ENCODE measurements at places on chromosomes 12 and 14. TPM values are rescaled to one million over a fixed set of nuclear protein-coding genes. Genes with fewer than 3 reads are reported as not detected.

GRCh38 chr12:6450091-6450868 lies 1.6 kb upstream of the TAPBPL start:
- no peak for DNase-seq

Gene YEATS4
- total RNA-seq = 16.8 TPM

Gene GALNT9
- total RNA-seq = not detected

DNA sequence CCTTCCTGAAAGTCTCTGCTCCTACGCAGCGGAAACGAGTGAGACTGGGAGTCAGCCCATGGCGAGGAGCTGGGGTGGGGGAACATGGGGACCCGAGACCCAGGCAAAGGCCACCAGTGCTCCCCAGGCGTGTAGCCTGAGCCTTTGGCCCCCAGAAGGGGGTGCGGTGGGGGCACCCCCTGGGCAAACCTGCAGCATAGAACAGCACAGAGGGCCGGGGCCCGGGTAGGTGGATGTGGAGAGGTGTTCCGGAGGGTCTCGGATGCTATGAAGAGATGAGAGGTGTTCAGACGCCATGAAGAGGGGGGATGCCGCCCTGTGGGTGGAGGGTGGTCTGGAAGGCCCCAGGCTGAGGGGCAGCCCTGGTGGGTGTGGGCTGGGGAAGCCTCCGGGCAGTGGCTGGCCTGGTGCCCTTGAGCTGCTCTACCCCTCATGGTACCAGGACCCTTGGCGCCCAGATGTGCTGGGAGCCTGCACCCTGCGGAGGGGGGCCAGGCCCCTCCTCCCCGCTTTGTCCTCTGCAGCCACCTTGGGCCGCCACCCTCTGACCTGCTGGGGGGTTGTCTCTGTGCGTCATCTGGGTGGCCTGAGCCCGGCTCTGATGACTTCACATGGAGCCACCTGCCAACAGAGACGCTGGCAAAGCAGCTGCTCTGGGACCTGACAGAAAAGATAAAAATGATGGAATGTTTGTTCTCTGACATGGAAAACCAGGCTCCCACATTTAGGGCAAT lies 83.4 kb downstream of the KIF26A start:
- DNase-seq = no peak

Gene PPP1R13B
- 63.9 TPM for total RNA-seq

Gene OAS2
- total RNA-seq = 0.41 TPM

DNA sequence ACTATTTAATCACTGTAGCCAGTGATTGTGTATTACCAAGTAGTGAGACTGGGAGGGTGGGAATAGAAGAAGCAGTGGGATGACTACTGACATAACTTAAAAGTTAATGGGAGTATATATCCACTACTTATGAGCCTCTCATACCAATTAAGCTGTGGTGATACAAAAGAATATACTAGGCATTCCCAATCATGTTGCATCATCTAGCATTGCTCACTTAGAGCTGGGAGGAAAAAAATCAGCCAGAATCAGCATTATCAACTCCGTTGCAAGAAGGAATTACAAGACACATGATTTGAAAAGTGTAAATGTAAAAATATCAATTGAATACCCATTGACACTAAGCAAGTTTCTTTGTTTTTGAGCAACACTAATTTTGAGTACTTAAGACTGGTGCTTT lies 745 bp upstream of the PPP1R36 start:
- no peak for DNase-seq

Gene BBOF1
- 2.3 TPM for total RNA-seq

Gene WSCD2
- not detected for total RNA-seq

Gene ITGA7
- 4.0 TPM for total RNA-seq

Data from endothelial cell (in vitro differentiated cells).